Stimulated activated CD8-positive, alpha-beta memory T cell treated with anti-CD3 and anti-CD28 coated beads, Interleukin-7, amount 100 ng/mL, for 1 hour (primary cell): ENCODE measurements at places on chromosomes 12 and 14.

GRCh38 chr14:104697892-104698583, 8.6 kb downstream of the INF2 start:
- DNase-seq, result no peak

GRCh38 chr12:1838205-1838993, 18.0 kb downstream of the LRTM2 start:
- DNase-seq, result no peak

GRCh38 chr12:67991158-67991557, 1.9 kb downstream of the IFNG-AS1 start:
- no peak for DNase-seq

DNA sequence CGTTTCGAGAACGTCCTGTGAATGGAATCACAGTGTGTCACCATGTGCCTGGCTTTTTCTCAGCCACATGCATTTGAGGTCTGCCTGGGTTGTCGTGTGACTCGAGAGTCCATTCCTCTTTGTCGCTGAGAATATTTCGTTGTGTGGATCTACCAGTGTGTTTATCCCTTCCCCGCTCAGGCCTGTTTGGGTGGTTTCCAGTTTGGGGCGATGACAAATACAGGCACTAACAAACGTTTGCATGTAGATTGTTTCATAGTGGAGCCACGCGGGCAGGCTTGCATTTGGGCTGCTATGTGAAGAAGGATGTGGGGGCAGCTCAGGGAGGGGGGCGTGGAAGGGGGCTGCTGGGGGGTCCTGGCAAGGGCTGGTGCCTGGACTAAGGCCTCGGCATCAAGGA, 14.1 kb downstream of the RIN3 start:
- DNase-seq, result no peak

DNA sequence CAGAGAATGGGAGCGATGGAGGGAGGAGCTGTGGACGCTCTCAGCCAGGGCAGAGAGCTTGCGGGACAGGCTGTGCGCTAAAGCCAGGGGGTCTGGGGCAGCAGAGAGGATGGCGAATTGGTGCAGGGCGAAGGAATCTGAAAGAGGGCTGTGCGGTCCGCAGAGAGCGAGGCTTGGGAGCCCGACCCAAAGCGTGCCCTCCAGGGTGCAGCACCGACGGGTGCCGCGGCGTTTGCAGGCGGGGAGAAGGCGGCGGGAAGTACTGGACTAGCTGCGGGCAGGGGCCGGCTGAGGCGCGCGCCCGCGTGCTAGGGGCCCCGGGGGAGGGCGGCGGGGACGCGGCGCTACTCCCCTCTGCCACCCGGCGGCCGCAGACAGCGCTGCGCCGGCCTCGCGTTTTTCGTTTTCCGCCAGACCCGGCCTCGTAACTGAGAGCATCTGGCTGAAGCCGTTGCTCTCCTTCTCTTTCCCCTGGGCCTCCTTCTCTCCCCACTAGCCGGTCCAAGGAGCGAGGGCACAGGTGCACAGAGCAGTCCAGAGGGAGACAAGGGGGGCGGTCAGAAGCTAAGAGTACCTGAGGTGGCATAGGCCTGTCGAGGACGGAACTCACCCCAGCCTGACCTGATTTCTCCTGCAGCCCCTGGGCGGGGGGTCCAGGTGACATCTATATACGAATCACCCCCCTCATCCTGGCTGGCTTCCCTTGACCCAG, 24.9 kb downstream of the SLC6A12 start:
- peak; percentile 15 for DNase-seq

- no peak for DNase-seq
These were observed 2.8 kb downstream of the SRSF9 start for GRCh38 chr12:120466560-120467315.

- DNase-seq, result no peak
These were observed 78.5 kb upstream of the FBRSL1 start for GRCh38 chr12:132411457-132411856.

GRCh38 chr14:90520326-90520725, 123.5 kb downstream of the CALM1 start:
- no peak for DNase-seq

DNA sequence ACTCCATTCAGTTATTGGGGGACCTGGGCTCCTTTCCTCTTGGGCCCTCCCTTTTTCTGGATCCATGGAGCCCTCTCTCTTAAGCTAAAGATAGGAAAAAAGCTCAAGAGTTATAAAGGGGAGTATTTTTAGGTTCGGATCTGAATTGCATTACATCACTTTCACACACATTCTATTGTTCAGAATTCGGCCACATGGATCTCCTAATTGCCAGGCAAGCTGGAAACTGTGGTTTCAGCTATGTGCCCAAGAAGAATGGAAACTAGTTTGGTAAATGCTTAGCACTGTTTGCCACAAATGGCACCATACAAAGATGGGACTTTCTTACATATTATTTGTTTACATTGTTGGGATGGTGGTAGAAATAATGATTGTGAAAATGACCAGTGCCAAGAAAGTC, 145.6 kb downstream of the LRIG3 start:
- no peak for DNase-seq

DNA sequence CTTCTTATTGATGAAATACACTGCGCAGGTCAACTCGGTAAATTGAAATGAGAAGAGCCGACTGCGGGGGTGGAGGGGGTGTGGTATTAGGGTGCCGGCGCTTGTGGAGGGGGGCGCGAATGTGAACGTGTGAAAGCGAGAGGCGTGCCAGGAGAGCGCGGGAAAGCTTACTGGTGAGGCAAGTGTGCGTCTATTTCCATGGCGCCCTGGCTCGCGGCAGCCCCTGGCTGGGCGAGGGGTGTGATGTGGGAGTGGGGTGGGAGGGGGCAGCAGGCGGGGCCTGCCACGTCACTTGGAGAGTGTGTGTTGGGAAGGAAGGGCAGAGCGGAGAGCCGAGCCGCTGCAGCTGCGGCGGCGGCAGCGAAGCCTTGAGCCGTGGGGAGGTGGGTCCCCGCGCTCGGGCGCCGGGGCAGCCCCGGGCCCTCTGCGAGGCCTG, 88.8 kb downstream of the GALNT8 start:
- no peak for DNase-seq

DNA sequence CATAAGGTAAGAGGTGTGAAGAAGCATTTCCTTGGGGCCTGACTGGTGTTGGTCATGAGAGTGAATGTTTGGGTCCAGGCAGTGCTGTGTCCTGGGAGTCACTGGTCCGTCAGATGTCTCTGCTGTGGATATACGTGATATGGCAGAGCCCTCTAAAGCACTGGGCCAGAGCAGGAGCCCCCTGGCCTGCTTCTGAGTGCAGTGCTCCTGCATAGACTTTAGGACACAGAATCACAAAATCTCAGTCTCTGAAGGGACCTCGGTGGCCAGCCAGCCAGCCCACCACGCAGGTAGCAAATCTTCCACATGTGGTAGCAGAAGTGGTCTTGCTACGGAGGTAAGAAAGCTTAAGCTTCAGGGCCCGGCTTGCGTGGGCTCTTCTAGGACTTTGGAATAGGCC, 18.5 kb upstream of the AQP2 start:
- DNase-seq, result no peak

DNA sequence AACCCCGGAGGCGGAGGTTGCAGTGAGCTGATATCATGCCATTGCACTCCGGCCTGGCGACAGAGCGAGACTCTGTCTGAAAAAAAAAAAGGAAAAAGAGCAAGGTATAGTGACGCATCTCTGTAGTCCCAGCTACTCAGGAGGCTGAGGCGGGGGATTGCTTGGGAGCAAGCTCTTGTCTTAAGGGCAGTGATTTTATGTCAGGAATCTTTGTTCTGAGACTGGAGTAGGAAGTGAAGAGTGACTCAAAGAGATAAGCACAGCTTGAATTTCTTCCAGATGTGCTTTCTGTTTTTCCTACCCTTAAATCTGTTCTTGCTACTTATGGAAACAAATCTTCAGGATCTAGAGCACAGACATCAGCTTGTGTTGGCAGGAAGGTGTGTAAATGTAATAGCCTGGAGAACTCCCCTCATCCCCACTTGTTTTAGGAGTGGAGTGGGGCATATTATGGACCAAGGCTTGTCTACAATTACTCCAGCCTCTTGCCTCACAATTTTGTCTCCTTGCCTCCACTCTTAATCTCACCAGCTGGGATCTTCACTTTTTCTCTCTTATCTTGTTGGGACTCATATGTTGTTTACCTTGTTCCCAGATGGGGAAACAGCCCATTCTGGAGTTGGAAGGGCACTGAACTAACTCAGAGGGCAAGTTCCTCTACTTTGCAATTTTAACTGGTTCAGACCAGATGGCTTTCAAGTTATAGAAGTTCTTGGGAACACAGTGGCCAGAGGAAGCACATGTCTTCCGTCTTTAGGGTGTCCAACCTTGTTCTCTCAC, 7.5 kb downstream of the TMED2 start:
- no peak for DNase-seq

DNA sequence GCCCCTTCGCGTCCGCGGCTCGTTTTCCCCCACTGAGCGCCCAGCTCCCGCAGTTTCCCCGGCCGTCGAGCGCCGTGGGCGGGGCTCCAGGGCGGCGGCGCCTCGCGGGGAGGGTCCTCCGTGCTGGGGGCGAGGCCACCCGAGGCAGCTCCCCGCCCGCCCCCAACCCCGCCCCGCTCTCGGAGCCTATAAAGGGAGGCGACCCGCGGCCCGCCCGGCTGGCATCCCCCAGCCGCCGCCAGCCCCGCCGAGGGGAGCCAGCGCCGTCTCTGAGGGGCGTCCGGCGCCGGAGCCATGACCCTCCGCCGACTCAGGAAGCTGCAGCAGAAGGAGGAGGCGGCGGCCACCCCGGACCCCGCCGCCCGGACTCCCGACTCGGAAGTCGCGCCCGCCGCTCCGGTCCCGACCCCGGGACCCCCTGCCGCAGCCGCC, at the start of gene TAMALIN:
TSS of gene TAMALIN (plus strand) at position 221 of the 432 bp plus-strand sequence. CDS start at position 295, 74 bp downstream.
- DNase-seq, result peak; percentile 65

GRCh38 chr12:102633981-102634605, 153.7 kb upstream of the IGF1 start:
- no peak for DNase-seq

DNA sequence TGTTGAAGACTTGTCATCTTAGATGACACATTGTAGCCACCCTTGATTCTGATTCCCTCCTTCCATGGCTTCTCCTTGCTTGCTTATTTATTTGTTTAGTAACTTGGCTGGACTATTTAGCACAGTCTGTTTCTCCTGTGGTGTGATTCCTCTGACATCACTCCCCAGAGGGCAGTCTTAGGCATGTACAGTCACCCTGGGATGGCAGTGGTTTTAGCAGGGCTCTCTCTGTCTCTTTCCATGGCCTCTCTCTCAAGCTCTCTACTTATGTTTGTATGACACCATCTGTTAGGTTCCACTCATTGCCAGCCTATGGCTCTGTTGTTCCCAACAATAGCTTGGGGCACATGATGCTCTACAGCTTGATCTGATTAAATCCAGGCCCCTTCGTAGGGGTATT, 158.3 kb downstream of the ADGRD1 start:
- DNase-seq, result no peak

- no peak for DNase-seq
These were observed 7.8 kb downstream of the HCFC2 start for GRCh38 chr12:104072099-104072498.

DNA sequence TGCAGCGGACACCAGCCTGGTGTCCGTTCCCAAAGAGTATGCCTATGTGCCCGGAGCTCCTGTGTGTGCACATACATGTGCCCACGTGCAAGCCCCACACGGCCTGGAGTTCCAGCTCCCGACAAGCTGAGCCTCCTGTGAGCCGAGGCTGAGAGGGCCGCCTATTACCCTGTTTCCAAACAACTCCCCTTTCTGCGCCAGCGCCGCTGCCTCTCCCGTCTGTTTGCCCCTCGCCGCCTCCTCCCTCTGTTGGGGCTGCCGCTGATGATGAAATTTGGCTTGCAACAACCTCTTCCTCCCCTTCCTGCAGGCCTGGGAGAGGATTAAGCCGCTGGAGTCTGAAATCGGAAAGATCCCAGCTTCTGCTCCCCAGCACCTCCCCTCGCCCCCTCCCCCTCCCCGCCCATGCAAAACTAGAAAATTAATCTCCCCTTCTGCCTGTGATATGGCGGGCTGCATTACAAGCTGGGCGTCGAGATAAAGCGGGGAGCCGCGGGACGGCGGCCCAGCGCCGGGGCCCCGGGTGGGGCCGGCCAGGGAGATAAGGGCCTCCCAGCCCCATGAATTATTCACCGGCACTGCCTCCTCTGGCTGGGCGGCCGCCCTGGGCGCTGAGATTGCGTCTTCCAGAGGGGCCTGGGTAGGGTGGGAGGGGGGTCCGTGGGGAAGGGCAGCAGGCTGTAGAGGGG, 6.8 kb upstream of the ASIC1 start:
- no peak for DNase-seq

DNA sequence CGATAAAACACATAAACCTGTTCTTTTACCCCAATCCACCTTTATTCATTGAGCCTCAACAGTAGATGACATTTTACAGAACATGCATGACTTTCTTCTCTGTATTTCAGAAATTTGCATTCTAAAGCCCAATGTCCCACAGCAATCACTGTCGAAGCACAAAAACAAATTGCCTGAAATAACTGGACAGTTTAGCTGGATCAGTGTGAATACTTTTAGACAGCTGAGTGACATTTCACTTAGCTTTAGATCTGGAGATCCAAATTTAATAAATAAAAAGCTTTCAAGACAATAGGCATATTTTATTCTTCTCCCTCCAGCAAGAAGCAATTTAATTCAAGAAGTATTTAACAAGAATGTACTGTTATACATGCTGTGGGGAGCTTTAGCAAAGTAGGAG, 109.1 kb upstream of the FSCB start:
- DNase-seq, result no peak

- DNase-seq, result no peak
These were observed 2.6 kb downstream of the GALNT16 start for GRCh38 chr14:69262516-69262915.

GRCh38 chr12:55704824-55705718, 2.6 kb downstream of the ITGA7 start:
- no peak for DNase-seq

DNA sequence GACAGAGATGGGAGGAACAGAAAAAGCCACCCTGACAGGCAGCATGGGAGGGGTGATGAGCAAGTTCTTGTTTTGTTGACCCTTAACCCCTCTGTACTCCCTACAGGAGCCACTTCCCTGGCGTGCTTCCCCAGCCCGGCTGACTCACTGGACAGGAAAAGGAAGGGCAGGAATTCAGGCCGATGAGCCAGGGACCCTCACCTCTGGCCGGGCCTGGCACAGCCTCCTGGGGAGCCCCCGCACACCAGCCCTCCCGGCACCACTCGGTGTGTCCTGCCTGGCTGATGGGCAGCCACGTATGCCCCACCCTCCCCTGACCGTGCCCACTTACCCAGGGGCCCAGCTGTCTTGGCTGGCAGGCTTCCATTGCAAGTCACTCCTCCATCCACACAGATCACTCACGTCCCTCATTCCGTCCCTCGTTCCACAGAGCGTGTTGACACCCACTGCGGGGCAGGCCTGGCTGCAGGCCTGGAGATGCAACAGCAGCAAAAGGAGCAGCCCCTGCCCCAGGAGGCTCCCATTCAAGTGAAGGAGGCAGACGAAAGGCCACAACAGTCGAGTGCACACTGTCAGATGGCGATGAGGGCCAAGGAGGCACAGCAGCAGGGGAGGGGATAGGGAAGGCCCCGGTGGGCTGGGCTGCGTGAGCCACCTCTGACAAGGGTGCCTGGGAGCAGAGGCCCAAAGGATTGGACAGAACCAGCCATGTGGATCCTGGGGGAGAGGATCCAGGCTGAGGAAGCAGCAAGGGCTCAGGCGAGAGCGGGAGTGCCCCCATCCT, 19.7 kb upstream of the CD9 start:
- no peak for DNase-seq
